ENCODE measurements at places on chromosomes 2 and 18.

DNA sequence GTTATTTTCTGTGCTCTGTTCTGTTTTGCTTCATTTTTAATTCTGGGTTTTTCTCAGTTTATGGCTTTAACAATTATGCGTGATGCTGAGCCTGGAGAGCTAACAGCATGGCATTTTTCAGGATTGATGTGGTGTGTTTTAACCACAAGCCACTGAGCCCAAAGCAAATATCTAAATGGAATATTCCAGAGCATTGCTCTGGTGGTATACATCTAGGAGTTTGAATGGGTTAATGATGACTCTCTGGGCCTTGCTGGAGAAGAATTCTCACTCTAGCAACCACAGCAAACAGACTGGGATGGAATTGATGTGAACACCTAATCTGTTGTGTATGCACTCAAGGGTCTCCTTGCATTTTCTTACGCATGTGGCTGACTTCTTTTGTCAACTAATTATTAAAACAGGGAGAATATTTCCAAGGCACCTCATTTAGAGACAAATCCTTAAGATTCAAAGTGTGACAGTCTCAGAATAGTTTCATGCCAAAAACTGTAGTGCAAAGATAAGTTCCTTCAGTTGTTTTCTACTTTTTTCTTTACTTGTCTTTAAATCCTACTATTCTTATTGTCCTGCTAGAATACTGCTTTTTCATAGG lies 164.0 kb downstream of the DTNA start:
- DNase-seq, result no peak

DNA sequence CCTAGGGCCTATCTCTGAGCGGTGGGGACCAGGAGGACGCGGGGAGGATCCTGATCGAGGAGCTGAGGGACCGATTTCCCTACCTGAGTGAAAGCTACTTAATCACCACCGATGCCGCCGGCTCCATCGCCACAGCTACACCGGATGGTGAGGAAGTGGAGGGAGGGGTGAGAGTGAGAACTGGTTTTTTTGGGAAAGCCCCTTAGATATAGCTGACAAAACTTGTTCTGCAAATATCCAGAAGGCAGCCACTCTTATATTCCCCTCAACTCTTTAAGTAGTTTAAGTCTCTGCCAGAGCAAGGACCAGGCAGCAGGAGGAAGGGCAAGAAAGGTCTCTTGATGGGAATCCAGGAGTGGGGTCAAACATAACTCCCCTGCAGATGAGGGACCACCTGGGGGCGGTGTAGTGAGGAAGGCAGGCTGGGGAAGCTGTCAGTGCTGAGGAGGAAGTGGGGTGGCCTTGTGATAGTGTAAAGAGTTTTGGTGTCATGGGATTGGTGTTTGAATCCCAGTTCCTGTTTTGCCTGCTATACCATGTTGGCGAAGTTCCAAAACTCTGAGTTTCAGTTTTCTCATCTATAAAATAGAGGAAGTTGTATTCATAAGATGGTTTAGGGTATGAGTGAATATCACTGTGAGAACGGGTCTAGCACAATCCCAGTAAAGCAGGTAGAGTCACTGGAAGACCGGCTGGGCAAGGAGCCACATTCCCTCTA lies 3.4 kb downstream of the NAGK start:
- no peak for DNase-seq

- no peak for DNase-seq
These were observed 23.4 kb upstream of the CHRNA1 start for GRCh38 chr2:174787487-174788205.

GRCh38 chr2:212713681-212714080 lies 175.1 kb upstream of the ERBB4 start:
- no peak for DNase-seq

DNA sequence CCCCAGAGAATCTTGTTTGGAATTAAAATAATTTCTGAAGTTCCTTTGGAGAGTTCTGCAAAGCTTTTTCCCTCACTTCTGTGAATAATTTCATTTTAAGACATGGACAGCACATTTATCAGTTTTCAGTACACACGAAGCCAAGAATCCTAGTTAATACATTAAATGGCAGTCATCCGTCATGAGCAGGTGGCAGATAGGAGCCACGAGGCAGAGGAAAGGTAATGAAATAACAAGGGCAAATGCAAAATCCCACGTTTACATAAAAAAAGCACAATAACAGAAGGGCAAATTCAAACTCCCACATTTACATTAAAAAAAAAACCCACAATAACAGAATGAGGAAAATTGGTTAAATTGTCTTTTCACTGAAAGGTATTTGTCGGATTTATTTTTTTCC lies 25.9 kb upstream of the SNTG2 start:
- DNase-seq, result no peak

- no peak for DNase-seq
These were observed 72.9 kb downstream of the TMX3 start for GRCh38 chr18:68642003-68642402.

DNA sequence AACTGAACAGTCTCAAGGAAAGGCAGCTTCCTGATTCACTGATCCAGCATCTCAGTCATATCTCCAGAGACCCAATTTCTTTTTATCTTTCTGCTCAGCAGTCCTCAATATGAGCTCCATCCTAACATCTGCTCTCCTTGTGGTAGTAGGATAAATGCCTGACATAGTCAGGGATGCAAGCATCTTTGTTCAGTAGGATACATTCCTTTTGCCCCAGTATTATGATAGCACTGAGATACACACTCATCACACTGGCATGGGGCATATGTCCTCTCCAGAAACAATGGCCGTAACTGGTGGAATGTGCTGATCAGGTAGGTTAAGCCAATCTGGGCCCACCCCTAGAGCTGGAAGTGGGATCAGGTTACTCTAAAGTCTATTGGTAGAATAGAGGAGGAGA lies 207.2 kb downstream of the ETAA1 start:
- DNase-seq, result no peak

GRCh38 chr2:187815113-187815512 lies 260.9 kb upstream of the TFPI start:
- DNase-seq, result no peak

DNA sequence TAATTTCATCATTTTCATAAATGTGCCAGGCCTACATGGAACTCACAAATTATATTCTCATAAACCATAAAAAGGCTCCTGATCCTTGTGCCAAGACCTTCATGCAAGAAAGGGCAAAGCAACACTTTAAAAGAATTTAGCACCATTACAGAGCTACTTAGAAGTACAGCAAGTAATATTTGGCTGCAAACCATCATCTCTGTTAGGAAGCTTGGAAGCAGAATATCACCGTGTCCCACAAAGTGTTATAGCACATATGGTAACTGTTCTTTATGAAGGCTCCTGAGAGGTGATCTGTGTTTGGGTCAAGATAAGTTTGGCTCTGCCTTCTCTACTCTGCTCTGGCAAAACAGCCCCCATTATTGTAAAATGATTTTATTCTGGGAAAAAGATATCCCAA lies 59.7 kb upstream of the KCNJ3 start:
- no peak for DNase-seq

DNA sequence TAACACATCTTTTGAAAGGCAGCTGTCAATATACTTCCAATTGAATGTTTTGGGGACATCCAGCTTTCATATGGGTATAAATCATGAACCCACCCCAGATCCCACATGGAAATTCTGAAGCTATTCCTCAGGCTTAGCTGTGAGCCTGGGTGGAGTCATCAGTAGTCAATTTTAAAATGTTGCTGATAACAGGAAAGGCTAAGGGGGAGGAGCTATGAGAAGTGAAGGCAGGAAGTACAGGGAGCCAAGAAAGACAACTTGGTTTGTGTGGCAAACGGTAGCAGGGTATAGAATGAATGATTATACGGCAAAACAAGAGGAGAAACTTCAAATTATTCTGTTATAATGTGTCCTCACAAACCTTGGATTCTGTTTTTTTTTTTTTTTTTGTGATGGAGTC lies 108.6 kb downstream of the QPCT start:
- no peak for DNase-seq

Measured in urinary bladder (tissue), 4 donors.